ENCODE measurements at places on chromosomes 4 and X.

DNA sequence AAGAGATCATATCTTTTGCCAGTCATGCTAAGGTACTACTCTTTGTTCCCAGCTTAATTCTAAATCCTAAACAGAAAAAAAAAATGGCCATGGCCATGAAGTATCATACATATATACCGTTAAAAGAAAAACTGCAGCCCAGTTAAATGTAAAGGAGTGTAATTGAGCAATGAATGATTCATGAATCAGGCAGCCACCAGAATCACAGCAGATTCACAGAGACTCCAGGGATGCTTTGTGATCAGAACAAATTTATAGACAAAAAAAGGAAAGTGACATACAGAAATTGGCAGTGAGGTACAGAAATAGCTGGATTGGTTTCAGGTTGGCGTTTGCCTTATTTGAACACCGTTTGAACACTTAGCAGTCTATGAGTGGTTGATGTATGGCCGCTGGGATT lies 42.1 kb upstream of the PDGFC start:
- DNase-seq: peak; percentile 18
- no peaks in the 10 kb centered on the region for H3K27me3 ChIP-seq
- H3K4me1 ChIP-seq: peaks cover 4% of the 10 kb centered on the region
- H3K27ac ChIP-seq: no peak overlapping the region

GRCh38 chrX:56975611-56976010 lies 19.7 kb downstream of the SPIN3 start:
- H3K4me1 ChIP-seq: no peaks in the 10 kb centered on the region
- H3K27ac ChIP-seq: no peak overlapping the region
- no peak overlapping the region for H3K4me3 ChIP-seq
- peaks cover 6% of the 10 kb centered on the region for H3K27me3 ChIP-seq
- no peaks in the 10 kb centered on the region for H3K36me3 ChIP-seq

- H3K4me1 ChIP-seq: peaks cover 3% of the 10 kb centered on the region
- H3K4me3 ChIP-seq: no peak overlapping the region
- H3K27ac ChIP-seq: no peak overlapping the region
- H3K27me3 ChIP-seq: no peaks in the 10 kb centered on the region
- DNase-seq: no peak
Observed at GRCh38 chr4:95272797-95273196, 276.0 kb downstream of the UNC5C start.

GRCh38 chr4:65336465-65336864 lies 333.8 kb downstream of the EPHA5 start:
- H3K4me3 ChIP-seq: no peak overlapping the region
- no peaks in the 10 kb centered on the region for H3K36me3 ChIP-seq
- no peaks in the 10 kb centered on the region for H3K27me3 ChIP-seq

DNA sequence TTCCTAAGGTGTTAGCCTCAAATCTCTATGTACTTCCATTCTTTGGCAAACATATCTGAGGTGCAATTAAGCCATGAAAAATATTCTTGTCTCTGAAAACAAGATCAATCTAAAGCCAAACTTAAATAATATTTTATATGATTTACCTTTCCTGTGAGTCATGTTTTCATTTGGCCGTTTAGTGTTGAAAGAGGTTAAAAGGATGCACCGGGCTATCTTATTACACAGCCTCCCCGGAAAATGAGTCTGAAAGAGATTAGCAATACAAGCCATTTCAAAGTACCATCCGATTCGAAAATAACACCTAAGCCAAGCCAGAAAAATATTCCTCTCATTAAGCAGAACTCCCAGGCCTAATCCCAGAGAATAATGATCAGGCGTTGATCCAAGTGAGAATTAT lies 161.5 kb upstream of the EPHA5 start:
- no peak for DNase-seq
- no peaks in the 10 kb centered on the region for H3K27me3 ChIP-seq
- H3K4me1 ChIP-seq: no peaks in the 10 kb centered on the region
- H3K27ac ChIP-seq: no peak overlapping the region

GRCh38 chr4:179762840-179763239 lies 2320.6 kb upstream of the AGA start:
- no peak for DNase-seq
- no peaks in the 10 kb centered on the region for H3K4me1 ChIP-seq
- H3K27me3 ChIP-seq: no peaks in the 10 kb centered on the region
- H3K27ac ChIP-seq: no peak overlapping the region
- H3K36me3 ChIP-seq: no peaks in the 10 kb centered on the region

GRCh38 chr4:140626661-140627376 lies 58.1 kb upstream of the UCP1 start:
- H3K4me1 ChIP-seq: no peaks in the 10 kb centered on the region
- H3K36me3 ChIP-seq: peaks cover 80% of the 10 kb centered on the region
- no peak overlapping the region for H3K27ac ChIP-seq
- no peak for DNase-seq
- H3K4me3 ChIP-seq: no peak overlapping the region

GRCh38 chrX:135591871-135592270 lies 71.4 kb downstream of the INTS6L start:
- H3K27me3 ChIP-seq: no peaks in the 10 kb centered on the region
- H3K27ac ChIP-seq: no peak overlapping the region
- DNase-seq: no peak
- no peak overlapping the region for H3K4me3 ChIP-seq
- H3K4me1 ChIP-seq: peaks cover 3% of the 10 kb centered on the region

DNA sequence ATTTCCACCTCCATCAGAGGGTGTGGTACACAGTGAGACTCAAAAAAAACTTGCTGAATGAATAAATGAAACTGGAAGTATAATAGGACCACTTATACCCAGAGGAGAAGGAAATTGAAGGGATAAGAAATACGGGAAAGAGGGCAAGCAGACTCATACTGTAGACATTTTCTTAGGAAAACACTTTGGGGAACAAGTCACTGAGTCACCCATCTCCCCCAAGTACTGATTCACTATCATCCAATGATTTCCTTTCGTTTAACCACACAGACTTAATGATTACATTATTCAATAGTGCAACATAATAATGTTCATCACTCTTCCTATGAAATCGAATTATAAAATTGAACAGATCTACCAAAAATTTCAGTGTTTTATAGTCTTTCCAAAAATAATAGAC lies 97.1 kb downstream of the LDB2 start:
- H3K4me1 ChIP-seq: no peaks in the 10 kb centered on the region
- H3K27me3 ChIP-seq: no peaks in the 10 kb centered on the region
- H3K27ac ChIP-seq: no peak overlapping the region
- H3K4me3 ChIP-seq: no peak overlapping the region
- no peak for DNase-seq

DNA sequence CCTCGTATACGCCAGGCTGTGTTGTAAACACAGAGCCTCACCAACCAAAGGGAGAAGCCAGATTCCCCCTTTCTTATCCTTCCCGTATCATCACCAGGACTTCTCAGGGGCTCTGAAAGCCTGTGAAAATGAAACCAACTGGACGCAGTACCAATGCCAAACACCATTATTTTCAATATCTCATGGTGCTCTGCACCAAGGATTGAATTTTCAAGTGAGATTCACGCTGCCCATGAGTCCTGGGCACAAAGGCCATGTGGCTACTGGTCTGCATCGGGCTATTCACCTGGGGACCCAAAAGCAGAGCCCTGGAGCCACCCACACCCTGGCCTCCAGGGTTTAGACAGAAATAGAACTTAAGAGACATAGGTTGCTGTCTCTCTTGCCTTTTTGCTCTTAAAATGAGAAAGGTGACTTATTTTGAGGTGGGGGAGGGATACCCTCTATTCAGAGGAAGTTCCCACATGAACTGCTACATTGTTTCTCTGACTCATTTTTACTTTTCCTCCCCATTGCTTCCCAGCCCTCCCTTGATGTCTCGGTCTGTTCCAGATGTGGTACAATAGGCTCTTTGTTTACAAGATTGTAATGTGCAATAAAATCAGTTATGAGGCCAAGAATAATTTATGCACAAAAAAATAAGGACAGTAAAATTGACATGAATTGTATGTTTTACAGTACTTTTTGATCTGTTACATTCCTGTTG lies 55.4 kb downstream of the MAML3 start:
- H3K36me3 ChIP-seq: no peaks in the 10 kb centered on the region
- peak overlapping the region; percentile 16 for H3K27ac ChIP-seq
- no peaks in the 10 kb centered on the region for H3K27me3 ChIP-seq
- H3K4me1 ChIP-seq: peaks cover 15% of the 10 kb centered on the region
- no peak overlapping the region for H3K4me3 ChIP-seq

- H3K27ac ChIP-seq: no peak overlapping the region
- H3K36me3 ChIP-seq: no peaks in the 10 kb centered on the region
- H3K4me1 ChIP-seq: no peaks in the 10 kb centered on the region
- no peak for DNase-seq
Observed at GRCh38 chrX:147899379-147900114, 12.2 kb upstream of the FMR1 start.

DNA sequence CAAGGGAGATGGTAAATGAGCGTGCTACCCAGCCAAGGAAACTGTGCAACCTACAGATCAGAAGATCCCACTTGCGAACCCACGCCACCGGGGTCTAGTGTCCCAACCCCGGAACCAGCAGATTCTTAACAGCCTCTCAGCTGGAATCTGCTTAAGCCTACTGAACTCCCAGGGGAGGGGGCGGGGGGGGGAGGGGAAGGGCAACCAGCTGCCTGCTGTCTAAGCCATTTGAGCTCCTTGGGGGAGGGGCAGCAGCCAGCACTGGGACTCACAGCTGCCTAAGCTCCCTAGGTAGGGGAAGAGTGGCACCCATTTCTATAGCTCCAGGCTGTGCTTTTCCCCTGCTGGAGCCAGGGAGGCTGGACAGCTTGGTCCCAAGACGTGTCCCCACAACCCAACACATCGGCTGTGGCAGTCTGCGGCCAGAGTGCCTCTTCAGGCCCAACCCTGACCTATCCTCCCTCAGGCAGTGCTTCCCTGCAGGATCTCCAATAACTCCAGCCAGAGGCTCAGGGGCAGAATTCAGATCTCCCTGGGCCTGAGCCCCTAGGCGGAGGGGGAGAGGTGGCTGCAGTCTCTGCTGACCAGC lies 289.2 kb downstream of the LDB2 start:
- H3K27ac ChIP-seq: no peak overlapping the region
- H3K4me3 ChIP-seq: no peak overlapping the region
- H3K36me3 ChIP-seq: no peaks in the 10 kb centered on the region
- no peaks in the 10 kb centered on the region for H3K27me3 ChIP-seq

DNA sequence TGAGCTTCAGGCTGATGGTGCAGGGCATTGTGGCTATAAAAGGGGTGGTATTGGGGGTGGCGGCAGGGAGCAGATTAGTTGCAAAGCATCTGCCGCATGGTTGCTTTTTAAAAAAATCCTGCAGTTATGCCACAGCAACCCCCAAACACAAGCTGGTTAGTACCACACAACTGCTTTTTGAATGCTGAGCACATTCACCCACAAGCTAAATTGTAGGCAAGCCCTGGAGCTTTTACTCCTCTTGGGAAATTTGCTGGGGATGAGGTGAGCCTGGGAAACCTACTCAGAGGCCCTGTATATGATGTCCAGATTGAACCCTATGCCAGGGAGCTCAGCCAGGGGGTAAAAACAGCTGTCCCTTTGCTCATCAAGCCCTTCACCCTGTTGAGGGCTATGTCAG lies 33.8 kb upstream of the TRIM2 start:
- H3K4me1 ChIP-seq: peaks cover 2% of the 10 kb centered on the region
- H3K27me3 ChIP-seq: no peaks in the 10 kb centered on the region
- H3K4me3 ChIP-seq: no peak overlapping the region
- no peak overlapping the region for H3K27ac ChIP-seq

GRCh38 chr4:141241986-141242385 lies 21.3 kb downstream of the ZNF330 start:
- DNase-seq: no peak
- H3K4me3 ChIP-seq: no peak overlapping the region

GRCh38 chr4:94961420-94961819 lies 203.7 kb downstream of the BMPR1B start:
- H3K4me3 ChIP-seq: no peak overlapping the region
- no peak for DNase-seq
- no peaks in the 10 kb centered on the region for H3K27me3 ChIP-seq
- H3K36me3 ChIP-seq: no peaks in the 10 kb centered on the region

- H3K36me3 ChIP-seq: no peaks in the 10 kb centered on the region
- no peaks in the 10 kb centered on the region for H3K27me3 ChIP-seq
- DNase-seq: no peak
- no peaks in the 10 kb centered on the region for H3K4me1 ChIP-seq
- no peak overlapping the region for H3K27ac ChIP-seq
Observed at GRCh38 chr4:54487491-54487890, 170.3 kb upstream of the KIT start.

DNA sequence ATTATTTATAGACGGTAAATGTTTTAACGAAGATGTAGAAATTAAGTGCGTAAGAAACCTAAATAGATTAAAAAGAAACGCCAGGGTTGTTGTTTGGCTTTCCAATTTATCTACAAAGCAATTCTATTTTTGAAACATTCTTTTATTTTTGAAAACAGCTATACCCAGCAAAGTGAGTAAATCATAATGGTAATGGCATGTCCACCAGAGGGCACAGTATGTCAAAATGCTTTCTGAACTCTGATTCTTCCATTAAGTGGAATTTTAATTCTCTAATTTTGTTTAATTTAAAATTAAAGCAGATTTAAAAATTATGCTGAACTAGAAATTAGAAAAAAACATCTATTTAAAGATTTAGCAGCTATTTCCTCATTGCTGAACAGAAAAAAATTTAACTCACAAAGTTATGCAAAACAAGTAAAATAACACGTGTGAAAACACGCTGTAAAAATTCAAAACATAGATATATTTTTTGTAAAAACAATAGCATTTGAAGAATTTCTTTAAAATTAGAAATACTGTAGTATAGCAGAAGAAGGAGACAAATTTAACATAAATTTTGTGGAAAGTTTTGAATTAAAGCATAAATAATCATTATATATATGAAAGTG lies 26.5 kb downstream of the RASSF6 start:
- DNase-seq: peak; percentile 45
- H3K27me3 ChIP-seq: no peaks in the 10 kb centered on the region
- no peak overlapping the region for H3K27ac ChIP-seq
- H3K4me1 ChIP-seq: no peaks in the 10 kb centered on the region
- H3K4me3 ChIP-seq: no peak overlapping the region
- H3K36me3 ChIP-seq: no peaks in the 10 kb centered on the region

GRCh38 chr4:189202182-189202868 lies 738.3 kb upstream of the FRG1 start:
- H3K27ac ChIP-seq: no peak overlapping the region
- peak; percentile 85 for DNase-seq
- no peak overlapping the region for H3K4me3 ChIP-seq
- peaks cover 3% of the 10 kb centered on the region for H3K27me3 ChIP-seq

DNA sequence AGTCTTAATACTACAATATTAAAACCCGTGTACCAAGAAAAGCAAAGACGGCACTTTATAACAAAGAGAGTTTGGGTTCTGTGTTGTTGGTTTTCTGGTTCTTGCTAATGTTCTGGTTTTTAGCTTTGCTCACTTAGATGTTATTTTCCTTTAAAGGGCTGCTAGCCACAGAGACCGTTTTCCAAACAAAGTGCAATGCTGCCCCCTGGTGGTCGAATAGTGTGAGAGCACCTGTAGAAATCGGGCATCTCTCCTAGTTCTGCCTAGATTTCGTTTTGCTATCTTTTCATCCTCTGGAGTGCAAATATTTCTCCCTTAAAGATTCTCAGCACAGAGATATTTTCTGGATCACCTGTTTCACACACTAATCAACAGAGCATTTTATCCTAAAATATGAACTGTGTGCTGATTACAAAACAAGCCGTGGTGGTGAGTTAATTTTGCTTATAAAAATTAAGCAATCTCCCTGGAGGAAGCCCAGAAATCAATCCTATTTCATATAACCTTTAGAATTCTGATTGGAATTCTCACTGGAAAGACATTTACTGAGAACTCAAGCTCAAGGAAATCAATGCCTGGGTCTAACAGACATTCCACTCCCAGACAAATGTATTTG lies 334.5 kb upstream of the NOCT start:
- H3K4me1 ChIP-seq: peaks cover 8% of the 10 kb centered on the region
- no peaks in the 10 kb centered on the region for H3K36me3 ChIP-seq
- H3K27ac ChIP-seq: no peak overlapping the region
- DNase-seq: peak; percentile 75
- no peaks in the 10 kb centered on the region for H3K27me3 ChIP-seq

- no peaks in the 10 kb centered on the region for H3K36me3 ChIP-seq
- peaks cover 38% of the 10 kb centered on the region for H3K27me3 ChIP-seq
- H3K27ac ChIP-seq: no peak overlapping the region
- H3K4me1 ChIP-seq: peaks cover 1% of the 10 kb centered on the region
Observed at GRCh38 chr4:153084980-153085630, 119.1 kb upstream of the TRIM2 start.

Measured in mesenchymal stem cell (in vitro differentiated cells and primary cell).